Adrenal gland (tissue), 19 donors: ENCODE measurements at places on chromosomes 13 and 19. TPM values are rescaled to one million over a fixed set of nuclear protein-coding genes. Genes with fewer than 3 reads are reported as not detected.

DNA sequence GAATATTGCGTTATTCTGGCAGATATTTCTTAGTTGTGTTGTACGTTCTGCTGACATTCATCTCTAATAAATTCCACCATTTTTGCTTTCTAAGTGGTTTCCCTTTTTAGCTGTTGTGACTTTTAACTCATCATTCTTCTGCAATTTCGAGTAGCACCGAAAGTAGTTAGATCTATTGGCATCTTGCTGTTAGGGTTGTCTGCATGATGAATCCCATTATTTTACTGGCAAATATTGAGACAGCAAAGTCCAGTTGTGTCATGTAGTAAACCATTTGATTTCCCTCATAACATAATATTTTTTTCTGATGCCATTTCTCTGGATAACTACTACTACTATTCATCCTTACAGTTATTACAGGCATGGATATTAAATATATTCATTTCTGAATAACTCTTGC lies 143.9 kb downstream of the SLITRK1 start:
- no peak overlapping the region for H3K27ac ChIP-seq
- no peaks in the 10 kb centered on the region for H3K36me3 ChIP-seq
- no peaks in the 10 kb centered on the region for H3K27me3 ChIP-seq
- no peaks in the 10 kb centered on the region for H3K4me1 ChIP-seq
- no peak for DNase-seq

Gene SYCN
- not detected for total RNA-seq

GRCh38 chr19:38977445-38978325 lies 2.1 kb upstream of the FBXO17 start:
- H3K36me3 ChIP-seq: no peaks in the 10 kb centered on the region
- H3K4me1 ChIP-seq: no peaks in the 10 kb centered on the region
- no peak overlapping the region for H3K27ac ChIP-seq
- H3K27me3 ChIP-seq: peaks cover 4% of the 10 kb centered on the region

GRCh38 chr13:97570442-97570841 lies 136.5 kb downstream of the RAP2A start:
- no peak overlapping the region for H3K27ac ChIP-seq
- H3K4me1 ChIP-seq: no peaks in the 10 kb centered on the region
- H3K36me3 ChIP-seq: no peaks in the 10 kb centered on the region
- no peak overlapping the region for H3K4me3 ChIP-seq
- no peak for DNase-seq
- peaks cover 3% of the 10 kb centered on the region for H3K27me3 ChIP-seq

GRCh38 chr13:20654156-20654555 lies 49.3 kb upstream of the IL17D start:
- H3K36me3 ChIP-seq: no peaks in the 10 kb centered on the region
- H3K27ac ChIP-seq: no peak overlapping the region
- DNase-seq: no peak
- H3K27me3 ChIP-seq: no peaks in the 10 kb centered on the region

DNA sequence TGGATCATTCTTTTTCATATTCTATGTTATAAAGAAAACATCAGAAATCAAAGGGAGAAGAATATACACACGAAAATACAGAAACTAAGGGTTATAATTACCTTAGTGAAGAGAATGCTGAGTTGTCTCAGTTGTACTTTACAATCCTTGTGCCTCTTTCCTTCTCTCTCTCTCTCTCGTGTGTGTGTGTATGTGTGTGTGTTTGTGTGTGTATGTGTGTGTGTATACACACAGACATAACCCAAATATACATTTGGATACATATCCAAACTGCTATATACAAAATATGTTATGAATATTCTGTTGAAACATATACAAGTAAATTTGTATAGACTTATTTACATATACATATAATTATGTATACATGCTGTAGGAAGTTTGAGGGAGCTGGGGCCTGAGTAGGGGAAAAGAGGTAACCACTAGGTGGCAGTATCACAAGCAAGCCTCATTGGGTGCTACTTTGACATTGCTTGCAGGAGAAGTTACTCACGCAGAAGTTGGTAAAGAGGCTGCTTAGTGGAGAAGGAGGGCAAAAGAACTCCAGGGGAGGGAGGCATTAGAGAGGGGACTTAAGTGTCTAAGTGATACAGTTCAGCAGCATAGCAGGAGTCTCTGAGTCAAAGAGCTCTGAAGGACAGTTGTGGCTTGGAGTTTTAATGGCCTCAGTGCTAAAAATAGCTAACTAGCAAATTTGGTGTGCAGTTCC lies 465.1 kb upstream of the PCDH20 start:
- H3K4me1 ChIP-seq: no peaks in the 10 kb centered on the region
- DNase-seq: no peak

GRCh38 chr13:99421758-99422585 lies 79.3 kb upstream of the TM9SF2 start:
- H3K4me3 ChIP-seq: no peak overlapping the region
- no peak for DNase-seq
- H3K36me3 ChIP-seq: no peaks in the 10 kb centered on the region

DNA sequence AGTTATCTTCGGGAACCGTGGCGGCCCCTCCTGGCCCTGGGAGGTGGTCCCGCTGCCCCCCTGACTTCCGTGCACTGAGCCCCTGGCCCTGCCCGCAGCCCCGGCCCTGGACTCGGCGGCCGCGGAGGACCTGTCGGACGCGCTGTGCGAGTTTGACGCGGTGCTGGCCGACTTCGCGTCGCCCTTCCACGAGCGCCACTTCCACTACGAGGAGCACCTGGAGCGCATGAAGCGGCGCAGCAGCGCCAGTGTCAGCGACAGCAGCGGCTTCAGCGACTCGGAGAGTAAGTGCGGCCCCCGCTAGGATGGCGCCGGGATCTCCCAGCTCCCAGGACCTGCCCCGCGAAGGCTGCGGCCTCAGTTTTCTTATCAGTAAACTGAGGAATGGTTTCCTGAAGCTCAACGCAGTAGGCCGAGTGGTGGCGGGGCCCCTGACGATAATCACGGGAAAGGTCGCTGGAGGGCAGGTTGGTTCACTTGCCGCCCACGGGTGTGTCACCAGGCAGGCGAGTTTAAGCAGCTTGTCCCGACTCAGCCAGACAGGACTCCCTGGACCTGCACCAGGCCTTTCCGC lies 924 bp downstream of the RGCC start:
- H3K36me3 ChIP-seq: no peaks in the 10 kb centered on the region
- DNase-seq: no peak
- H3K27ac ChIP-seq: no peak overlapping the region
- peak overlapping the region; percentile 43 for H3K4me3 ChIP-seq
- no peaks in the 10 kb centered on the region for H3K27me3 ChIP-seq

Gene CYP2B6
- total RNA-seq: not detected

Gene CD37
- 22.2 TPM for total RNA-seq

- no peak overlapping the region for H3K27ac ChIP-seq
- H3K4me1 ChIP-seq: no peaks in the 10 kb centered on the region
- no peak for DNase-seq
- H3K4me3 ChIP-seq: no peak overlapping the region
- no peaks in the 10 kb centered on the region for H3K36me3 ChIP-seq
Measured at GRCh38 chr13:70889163-70889562, 780.9 kb upstream of the KLHL1 start.

Gene MBD3L2
- total RNA-seq: not detected

Gene ADGRE1
- 0.31 TPM for total RNA-seq

GRCh38 chr13:107170270-107170931 lies 602.5 kb upstream of the ARGLU1 start:
- H3K4me1 ChIP-seq: no peaks in the 10 kb centered on the region
- DNase-seq: no peak
- no peaks in the 10 kb centered on the region for H3K27me3 ChIP-seq
- no peaks in the 10 kb centered on the region for H3K36me3 ChIP-seq
- H3K4me3 ChIP-seq: no peak overlapping the region

Gene VAV1
- total RNA-seq: 21.1 TPM

DNA sequence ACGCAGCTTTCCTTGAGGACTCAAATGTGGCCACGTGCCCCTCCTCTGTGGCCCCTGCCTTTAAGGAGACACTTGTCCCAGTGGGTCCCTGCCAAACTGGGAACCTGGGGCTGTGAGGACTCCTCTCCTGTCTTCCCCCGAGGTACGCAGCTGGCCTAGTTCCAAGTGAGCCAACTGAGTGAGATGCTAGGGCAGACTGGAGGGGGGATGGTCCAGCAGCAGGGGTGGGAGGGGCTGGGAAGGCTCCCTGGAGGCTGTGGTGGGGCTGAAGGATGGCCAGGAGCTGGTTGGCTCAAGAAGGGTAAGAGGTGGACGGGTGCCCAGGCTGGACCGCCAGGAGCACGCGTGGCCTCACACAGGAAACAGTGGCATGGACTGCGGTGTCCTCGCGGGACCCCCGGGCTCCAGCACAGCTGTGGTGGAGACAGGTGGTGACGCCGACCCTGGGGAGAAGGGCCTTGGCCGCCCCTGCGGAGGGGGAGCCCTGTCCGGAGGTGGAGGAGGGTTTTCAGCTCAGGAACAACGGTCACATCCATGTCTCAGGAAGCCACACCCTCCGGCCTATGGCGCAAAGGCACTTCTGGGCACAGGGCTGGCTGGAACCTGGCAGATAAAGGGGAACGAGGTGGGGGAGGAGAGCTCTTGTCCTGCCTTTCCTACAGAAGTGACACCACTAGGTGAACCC lies 45.8 kb downstream of the MLLT1 start:
- no peak overlapping the region for H3K4me3 ChIP-seq
- no peak overlapping the region for H3K27ac ChIP-seq
- H3K36me3 ChIP-seq: no peaks in the 10 kb centered on the region
- peak; percentile 40 for DNase-seq

GRCh38 chr19:46818812-46819211 lies 30.4 kb upstream of the SLC1A5 start:
- no peak overlapping the region for H3K27ac ChIP-seq
- no peaks in the 10 kb centered on the region for H3K36me3 ChIP-seq
- H3K4me1 ChIP-seq: no peaks in the 10 kb centered on the region
- no peak for DNase-seq
- no peaks in the 10 kb centered on the region for H3K27me3 ChIP-seq

Gene TMPRSS9
- total RNA-seq: 0.32 TPM

Gene ATP4A
- 4.8 TPM for total RNA-seq

- DNase-seq: peak; percentile 82
- no peaks in the 10 kb centered on the region for H3K4me1 ChIP-seq
- no peak overlapping the region for H3K4me3 ChIP-seq
- no peak overlapping the region for H3K27ac ChIP-seq
- H3K36me3 ChIP-seq: no peaks in the 10 kb centered on the region
Measured at GRCh38 chr19:47436712-47437401, 17.5 kb upstream of the MEIS3 start.

DNA sequence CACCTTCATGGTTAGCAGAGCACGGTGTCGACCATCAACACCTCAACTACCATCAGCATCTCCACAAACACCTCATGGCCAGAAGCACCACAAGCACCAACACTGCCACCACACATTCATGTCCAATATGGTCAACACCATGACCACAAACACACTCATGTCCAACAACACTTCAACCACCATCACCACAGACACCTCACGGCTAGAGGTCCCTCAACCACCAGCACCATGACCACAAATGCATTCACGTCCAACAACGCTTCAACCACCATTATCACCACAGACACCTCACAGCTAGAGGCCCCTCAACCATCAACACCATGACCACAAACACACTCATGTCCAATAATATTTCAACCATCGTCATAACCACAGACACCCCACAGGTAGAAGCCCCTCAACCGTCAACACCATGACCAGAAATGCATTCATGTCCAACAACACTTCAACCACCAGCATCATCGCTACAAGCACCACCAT lies 10.2 kb downstream of the TRAPPC5 start:
- no peak for DNase-seq
- no peak overlapping the region for H3K27ac ChIP-seq
- H3K4me1 ChIP-seq: no peaks in the 10 kb centered on the region
- no peaks in the 10 kb centered on the region for H3K27me3 ChIP-seq

DNA sequence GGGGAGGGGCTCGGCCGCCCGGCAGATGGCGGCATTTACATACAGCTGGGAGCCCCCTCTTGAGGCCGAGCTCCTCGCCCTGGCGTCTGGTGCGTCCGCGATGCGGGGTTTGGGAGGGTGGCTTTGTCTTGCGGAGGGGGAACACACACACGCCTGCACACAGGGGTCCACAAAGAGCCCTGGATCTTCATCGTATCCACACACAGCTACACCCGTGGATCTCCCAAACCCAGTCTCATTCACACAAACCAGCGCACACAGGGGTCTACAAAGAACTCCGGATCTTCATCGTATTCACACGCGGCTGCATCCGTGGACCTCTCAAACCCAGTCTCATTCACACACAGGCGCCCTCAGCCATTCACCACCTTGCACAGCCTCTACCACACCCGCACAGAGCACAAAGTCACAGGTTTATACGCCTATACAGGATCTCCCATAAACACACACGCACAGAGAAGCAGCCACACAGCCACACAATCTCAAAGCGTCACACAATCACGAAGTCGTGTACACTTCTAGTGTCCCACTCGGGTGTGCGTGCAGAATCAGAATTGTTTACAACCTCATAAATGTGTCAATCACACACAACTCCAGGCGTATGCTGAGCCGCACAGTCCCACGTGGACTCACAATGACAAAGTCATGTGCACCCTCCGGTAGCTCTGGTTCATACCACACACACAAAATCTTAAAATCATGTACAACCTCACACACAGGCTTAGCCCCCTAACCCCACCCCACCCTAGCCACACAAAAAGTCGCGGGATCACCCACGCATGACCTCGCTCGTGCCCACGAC lies 550 bp upstream of the DLL3 start:
- H3K27me3 ChIP-seq: peaks cover 28% of the 10 kb centered on the region
- no peak overlapping the region for H3K4me3 ChIP-seq
- H3K4me1 ChIP-seq: peaks cover 16% of the 10 kb centered on the region
- H3K36me3 ChIP-seq: no peaks in the 10 kb centered on the region

Gene SIGLEC5
- 3.0 TPM for total RNA-seq

- no peak overlapping the region for H3K27ac ChIP-seq
- no peak overlapping the region for H3K4me3 ChIP-seq
- DNase-seq: no peak
- H3K4me1 ChIP-seq: peaks cover 28% of the 10 kb centered on the region
- no peaks in the 10 kb centered on the region for H3K27me3 ChIP-seq
- H3K36me3 ChIP-seq: peaks cover 49% of the 10 kb centered on the region
Measured at GRCh38 chr19:54142166-54142780, 4.7 kb downstream of the CNOT3 start.

DNA sequence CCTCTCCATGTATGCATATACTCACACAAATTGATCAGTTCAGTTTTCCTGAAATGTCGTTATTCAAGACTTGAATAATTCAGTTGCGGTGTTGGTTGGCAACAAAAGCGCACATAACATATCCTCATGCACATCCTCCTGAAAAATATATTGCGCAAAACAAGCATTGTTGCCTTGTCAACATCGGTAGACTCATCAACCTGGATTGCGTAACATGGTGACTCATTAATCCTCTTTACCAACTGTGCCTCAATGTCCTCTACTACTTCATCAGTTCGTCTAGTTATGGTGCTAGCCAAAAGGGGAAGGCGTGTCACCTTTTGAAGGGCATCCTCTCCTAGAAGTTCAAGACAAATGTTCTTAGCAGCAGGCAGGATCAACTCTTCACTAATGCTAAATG lies 357.7 kb downstream of the LMO7 start:
- H3K27ac ChIP-seq: no peak overlapping the region
- no peak for DNase-seq
- no peak overlapping the region for H3K4me3 ChIP-seq
- no peaks in the 10 kb centered on the region for H3K4me1 ChIP-seq
- H3K36me3 ChIP-seq: no peaks in the 10 kb centered on the region
